ENCODE measurements at places on chromosomes 7 and 10.

DNA sequence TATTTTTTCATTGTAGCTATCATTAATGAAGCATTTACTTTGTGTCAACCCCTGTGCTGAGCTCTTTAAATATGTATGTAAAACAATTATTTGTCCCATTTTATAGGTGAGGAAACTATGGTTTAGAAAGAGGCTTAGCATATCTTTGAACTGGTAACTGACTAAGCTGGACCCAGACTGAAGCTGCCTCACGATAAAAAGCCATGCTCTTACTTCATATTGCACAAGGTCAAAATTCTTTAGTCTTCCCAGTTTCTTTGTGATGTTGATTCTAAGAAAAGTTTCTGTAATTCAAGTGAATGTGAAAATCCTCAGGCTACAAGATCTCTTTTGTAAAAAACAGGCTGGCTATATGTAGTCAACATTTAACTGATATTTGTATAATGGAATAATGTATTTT, 46.6 kb upstream of the SLC16A12 start:
- DNase-seq, result no peak

GRCh38 chr10:112389271-112389822, 15.4 kb downstream of the ACSL5 start:
- no peak for DNase-seq

- DNase-seq, result no peak
Measured at GRCh38 chr10:2225609-2226008, 488.3 kb upstream of the ADARB2 start.

DNA sequence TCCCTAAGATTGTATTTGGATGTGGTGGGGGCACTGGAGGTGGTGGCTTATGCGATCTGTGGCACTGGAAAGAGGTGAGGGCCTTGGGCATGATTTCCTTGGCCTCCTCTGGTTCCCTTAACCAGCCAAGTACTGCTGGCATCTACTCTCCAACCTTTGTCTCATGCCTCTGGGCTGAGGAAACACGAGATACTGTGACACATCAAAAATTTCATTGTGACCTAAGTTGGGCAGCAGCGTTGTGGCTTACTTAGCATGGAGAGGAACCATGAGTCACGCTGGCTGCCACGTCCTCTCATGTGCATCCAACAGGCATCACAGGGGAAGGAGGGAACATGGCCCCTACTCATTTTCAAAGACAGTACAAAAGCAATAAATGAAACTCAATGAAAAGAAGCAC, 29.7 kb upstream of the GSDME start:
- DNase-seq, result peak; percentile 81

GRCh38 chr7:139993169-139993568, 69.6 kb downstream of the PARP12 start:
- DNase-seq, result no peak

- DNase-seq, result no peak
Measured at GRCh38 chr10:117429643-117430265, 54.5 kb upstream of the PDZD8 start.

DNA sequence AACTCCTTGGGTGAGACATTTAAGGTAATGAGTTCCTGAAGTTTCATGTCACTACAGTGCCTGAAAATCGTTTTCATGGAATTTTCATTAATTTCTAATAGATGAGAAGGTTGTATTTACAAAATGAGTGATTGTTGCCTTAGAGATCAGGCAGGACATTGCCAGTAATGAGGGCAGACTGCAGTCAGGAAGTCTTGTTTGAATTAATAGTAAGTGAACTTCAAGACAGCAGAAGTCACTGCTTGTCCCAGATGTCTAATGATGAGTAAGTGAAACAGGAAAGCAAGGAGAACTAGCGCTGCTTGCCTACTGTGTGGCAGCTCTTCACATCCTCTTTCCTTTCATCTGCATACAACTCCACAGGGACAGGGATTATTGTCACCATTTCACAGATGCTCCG, 237.4 kb downstream of the BAMBI start:
- no peak for DNase-seq

GRCh38 chr7:106604303-106604924, 56.5 kb downstream of the CCDC71L start:
- no peak for DNase-seq

- no peak for DNase-seq
Measured at GRCh38 chr7:17447728-17448478, 149.5 kb downstream of the AHR start.

DNA sequence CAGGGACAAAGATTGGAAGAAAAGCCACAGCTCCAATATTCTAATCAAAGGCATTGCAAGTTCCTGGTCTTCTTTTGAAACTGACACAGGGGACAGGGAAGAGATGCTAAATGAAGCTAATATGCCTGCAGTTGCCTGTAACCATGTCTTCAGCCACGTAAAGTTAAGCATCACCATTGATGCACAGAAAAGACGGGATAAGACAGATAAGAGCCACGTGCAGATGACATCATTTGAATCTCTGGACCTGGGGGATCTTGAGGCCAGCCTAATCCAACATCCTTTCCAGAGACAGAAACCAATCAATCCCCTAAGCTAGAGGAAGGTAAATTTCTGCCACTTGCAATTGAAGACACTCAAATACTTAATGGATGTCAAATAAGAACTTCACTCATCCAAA, 93.4 kb downstream of the PIP4K2A start:
- no peak for DNase-seq
